ENCODE measurements at places on chromosomes 3 and 15.

DNA sequence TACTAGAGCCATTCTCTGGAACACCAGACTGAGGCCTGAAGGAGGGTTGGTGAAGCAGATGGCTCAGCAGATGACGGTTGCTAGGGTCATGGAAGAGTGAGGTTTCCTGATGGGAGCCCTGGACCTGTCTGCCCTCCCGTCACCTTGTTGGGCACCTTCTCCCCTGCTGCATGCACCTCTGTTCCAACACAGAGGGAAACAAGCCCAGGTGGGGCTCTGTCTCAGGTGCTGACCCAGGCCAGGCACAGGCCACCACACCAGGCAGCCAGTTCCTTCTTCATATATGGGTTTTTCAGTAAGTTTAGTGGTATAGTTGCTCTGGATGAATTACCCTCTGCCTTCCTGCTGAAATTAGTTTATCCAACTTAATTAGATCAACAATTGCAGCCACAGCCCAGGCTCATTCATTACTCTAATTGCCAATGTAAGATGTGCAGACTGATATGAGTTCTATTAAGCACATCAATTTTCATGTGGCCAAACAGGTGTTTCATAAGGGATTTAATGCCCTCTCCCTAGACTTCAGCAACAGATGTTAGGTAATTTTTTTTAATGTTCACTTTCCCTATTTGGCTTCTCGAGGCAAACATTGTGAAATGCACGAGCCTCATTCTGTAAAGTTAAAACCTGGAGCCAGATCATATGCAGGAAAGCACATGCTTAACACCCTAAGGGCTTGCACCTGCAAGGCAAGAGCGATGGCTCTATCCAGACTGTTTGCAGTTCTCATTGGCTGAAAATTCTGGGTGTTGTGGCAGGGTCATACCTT, 174.8 kb downstream of the CHDH start:
- DNase-seq: no peak

DNA sequence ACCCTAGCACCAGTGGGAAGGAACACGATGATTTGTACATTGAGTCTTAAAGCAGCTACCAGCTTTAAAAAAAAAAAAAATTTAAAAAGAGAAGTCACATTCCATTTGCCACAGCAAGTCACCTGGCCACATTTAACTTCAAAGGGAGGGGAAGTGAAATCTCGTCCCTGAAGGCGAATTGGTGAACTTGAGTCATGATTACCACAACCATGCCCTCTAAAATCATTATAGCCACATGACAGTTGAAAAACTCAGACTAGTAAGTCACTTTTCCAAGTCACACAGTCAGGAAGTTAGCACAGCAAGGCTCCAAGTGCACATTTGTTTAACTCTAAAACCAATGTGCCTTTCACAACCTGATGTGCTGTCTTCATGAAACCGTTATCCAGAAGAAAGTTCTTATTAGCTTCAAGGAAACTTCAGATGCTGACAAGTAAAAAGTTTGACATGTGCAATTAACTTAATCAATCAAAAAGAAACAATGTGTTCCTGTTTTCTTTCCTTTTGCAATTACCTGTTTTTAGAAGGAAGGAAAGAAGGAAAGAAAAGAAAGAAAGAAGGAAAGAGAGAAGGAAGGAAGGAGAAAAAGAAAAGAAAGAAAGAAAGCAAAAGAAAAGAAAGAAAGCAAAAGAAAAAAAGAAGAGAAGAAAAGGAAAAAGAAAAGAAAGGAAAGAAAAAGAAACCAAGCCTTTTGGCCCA, 8.3 kb upstream of the THSD4 start:
- DNase-seq: no peak

DNA sequence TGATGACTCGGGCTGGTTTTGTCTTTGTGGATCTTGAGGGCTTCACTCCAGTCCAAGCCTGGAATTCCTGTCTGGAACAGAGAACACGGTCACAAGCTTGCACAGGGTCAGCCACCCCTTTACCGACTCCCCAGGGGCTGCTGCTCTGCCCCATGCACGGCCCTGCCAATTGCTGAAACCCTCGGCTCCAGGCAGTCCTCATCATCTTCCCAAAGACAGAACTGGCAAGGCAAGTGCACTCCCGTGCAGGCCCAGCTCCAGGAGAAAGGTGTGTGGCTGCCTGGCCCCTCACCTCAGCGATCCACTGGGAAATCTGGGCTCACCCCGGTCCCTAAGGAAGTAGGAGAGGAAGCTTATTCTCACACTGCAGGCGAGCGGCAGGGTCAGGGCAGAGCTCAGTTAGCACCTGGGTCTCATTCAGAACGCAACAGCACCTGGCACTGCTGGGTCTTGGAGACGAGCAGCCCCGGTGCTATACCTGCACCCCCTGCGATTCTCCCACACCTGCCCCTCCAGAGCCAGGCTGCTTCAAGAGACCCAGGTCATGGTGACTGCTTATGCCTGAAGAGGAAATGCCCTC, 7.2 kb downstream of the MAP6D1 start:
- DNase-seq: no peak

- no peak for DNase-seq
Observed at GRCh38 chr15:53841651-53842050, 82.2 kb upstream of the WDR72 start.

- DNase-seq: no peak
Observed at GRCh38 chr15:39888809-39889208, 31.3 kb downstream of the GPR176 start.

DNA sequence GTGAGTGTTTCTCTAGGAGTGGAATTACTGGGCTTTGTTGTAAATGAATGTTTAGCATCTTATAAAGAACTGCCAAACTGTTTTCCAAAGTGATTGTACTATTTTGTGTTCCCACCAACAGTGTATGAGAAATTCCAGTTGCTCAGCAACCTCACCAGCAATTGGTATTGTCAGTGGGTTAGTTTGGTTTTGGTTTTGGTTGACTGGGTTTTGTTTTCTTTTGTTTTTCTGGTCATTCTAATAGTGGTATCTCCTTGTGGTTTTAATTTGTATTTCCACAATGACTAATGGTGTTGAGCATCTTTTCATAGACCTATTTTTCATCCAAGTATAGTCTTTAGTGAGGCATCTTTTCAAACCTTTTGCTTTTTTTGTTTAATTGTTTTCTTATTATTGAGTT, 27.1 kb downstream of the FILIP1L start:
- no peak for DNase-seq

DNA sequence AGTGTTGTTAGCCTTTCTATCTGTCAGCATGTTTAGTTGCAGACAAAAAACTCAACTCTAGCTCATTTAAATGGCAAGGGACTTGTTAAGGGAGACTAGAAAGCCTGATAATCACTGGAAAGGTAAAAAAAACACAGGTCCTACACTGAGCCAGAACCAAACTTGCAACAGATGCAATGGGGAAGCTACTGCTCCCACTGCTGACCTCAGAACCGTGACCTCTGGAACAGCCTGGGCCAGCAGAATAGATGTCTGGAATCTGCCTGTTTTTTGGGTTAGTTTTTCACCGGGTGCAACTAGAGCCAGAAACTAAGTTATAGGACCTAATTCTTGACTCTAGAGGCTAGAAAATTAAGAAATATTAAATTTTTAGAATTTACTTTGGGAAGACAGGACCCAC, 32.5 kb upstream of the ARL14 start:
- no peak for DNase-seq

- DNase-seq: no peak
Observed at GRCh38 chr3:8112587-8112986, 389.0 kb upstream of the LMCD1 start.

- DNase-seq: no peak
Observed at GRCh38 chr15:50377867-50378751, 23.1 kb upstream of the GABPB1 start.

GRCh38 chr15:74528876-74529275, 12.1 kb upstream of the ARID3B start:
- DNase-seq: no peak

GRCh38 chr15:76376029-76376428, 39.5 kb downstream of the ISL2 start:
- no peak for DNase-seq

DNA sequence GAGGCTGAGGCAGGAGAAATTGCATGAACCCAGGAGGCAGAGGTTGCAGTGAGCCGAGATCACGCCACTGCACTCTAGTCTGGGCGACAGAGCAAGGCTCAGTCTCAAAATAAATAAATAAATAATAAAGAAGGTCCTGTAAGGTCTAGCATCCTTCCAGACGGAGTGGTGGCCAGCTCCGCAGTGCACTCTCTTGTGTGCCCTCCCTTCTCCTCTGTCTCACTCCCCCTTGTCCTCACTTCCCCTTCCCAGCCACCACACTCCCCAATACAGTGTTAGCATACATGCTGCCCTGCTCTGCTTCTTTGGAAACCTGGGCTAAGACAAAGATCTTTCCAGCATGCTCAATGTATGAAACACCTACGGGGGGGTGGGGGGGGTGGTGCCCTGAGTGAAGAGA, 3.4 kb upstream of the CLN6 start:
- DNase-seq: no peak

Data from CD4-positive, alpha-beta T cell treated with Interleukin-6 at 100 ng/mL for 8 hours (primary cell).